ENCODE measurements at places on chromosomes 3 and 15.

GRCh38 chr15:71611553-71612396 lies 198.6 kb upstream of the NR2E3 start:
- no peak for DNase-seq

DNA sequence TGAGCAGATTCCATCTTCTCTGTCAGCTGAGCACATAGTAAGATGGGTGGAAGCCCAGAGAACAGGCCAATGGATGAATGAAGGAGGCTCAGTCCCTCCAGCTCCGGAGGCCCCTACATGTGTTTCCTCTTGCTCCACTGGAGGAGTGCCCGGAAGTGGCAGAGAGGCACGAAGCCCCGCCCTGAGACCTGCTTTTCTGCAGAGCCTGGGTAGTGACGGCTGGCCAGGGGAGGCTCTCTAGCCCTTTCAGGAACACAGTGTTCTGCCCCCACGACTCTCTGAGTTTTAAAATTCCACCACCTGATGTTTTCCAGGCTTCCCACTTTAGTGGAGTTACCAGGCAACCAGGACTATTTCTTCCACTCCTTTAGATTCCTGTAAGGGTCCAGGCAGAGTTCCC lies 149.4 kb upstream of the SLC6A11 start:
- DNase-seq: no peak

GRCh38 chr15:74316141-74316540 lies 51.3 kb downstream of the CYP11A1 start:
- no peak for DNase-seq

DNA sequence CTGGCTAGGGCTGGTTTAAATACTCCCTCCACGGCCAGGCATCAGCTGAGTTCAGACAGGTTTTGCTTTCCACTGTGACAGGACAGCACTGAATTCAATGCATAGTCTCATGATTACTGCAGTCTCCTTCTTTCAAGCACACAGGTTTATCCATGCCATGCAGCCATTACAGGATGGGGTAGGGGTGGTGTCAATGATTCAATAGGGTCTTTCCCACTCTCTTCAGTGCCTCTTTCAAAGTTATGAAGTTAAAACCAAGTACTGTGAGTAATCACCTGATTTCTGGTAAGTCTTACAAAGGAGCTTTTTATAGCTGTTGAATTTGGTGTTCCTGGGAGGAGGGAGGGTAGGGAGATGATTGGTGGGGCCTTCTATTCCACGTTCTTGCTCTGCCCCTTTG lies 47.2 kb downstream of the TMEM212 start:
- no peak for DNase-seq

- no peak for DNase-seq
Measured at GRCh38 chr15:63094495-63094931, 27.1 kb upstream of the LACTB start.

- DNase-seq: no peak
Measured at GRCh38 chr3:47581422-47581821, 2.8 kb upstream of the CSPG5 start.

- no peak for DNase-seq
Measured at GRCh38 chr3:46453526-46454208, 11.0 kb downstream of the LTF start.

DNA sequence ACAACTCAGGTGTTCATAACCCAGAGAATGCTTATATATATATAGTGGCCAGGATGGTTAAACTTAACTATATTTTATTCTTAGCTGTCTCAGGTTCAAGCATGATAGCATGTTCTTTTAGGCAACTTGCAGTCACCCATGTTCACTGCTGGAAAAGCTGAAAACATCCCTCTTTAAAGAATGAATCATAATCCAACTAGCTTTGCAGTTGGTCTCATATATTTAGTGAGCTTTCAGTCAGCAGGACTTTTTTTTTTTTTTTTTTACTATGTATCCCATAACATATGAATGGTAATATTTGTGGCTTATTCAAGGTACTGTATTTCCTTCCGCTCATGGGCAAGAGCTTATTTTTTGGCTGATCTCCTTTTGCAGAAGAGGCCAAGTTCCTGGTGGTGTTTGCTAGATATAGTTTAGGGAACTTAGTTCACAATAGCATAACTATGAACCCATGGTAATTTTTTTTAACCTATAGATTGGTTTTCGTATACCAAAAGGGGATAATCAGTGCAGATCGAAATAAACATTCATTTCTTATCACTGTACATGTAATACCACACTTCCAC lies 77.6 kb downstream of the CMSS1 start:
- no peak for DNase-seq

GRCh38 chr3:16523778-16524177 lies 10.3 kb upstream of the RFTN1 start:
- DNase-seq: no peak

DNA sequence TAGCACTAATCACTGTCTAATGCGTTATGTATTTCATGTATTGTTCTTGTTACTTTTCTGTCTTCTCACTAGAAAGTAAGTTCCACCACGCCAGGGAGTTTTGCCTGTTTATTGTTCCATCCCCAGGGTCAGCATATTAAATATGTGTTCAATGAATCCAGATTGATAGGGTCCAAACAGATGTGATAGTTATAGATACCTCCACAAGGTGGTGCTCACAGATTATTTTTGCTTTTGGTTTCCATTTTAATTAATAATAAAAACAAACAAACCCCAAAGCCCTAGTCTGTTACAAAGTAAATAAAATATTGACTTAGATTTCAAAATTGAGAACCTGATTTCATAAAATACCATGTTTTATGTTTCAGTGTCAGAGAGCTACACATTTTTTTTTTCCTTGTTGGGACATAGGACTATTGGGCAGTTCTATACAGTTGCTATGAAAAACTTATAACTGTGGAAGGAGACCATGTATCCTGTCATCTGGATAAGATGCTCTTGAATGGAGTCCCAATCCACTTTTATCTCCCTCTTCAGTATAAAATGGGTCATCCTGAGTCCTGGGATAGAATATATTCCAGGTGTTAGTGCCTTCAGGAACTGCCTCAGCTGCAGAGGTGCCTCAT lies 12.4 kb downstream of the OTOL1 start:
- no peak for DNase-seq

DNA sequence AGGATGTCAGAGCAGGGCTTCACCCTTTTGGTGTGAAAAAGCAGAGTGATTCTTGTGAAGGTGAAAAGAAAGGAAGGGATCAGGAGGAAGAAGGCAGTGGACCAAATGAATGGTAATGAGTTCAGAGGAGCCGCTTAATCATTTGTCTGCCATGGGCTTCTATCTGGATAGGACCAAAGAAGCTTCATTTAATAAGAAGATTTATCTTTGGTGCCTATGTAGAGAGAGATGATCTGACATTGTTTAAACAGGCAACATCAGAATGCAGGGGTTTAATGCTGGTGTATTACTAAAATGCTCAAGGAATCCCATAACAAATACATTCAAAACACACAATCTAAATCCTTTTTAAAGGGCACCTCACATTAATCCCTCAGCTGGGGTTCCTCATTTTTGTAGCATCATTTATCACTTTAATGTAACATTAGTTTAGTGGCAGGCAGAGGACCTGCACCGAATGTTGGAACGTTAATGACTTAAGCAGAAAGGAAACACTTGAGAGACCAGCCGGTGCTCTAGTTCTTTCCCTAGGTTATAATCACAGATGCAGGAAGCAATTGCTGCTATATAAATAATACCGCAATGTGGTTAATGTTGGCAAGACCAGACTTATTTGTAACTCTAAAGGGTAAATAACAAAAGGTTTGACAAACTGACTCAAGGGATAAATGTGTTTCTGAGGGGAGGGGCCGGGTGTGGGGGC lies 27.9 kb upstream of the IL1RAP start:
- DNase-seq: no peak

GRCh38 chr15:25742041-25742730 lies 120.9 kb downstream of the ATP10A start:
- no peak for DNase-seq

DNA sequence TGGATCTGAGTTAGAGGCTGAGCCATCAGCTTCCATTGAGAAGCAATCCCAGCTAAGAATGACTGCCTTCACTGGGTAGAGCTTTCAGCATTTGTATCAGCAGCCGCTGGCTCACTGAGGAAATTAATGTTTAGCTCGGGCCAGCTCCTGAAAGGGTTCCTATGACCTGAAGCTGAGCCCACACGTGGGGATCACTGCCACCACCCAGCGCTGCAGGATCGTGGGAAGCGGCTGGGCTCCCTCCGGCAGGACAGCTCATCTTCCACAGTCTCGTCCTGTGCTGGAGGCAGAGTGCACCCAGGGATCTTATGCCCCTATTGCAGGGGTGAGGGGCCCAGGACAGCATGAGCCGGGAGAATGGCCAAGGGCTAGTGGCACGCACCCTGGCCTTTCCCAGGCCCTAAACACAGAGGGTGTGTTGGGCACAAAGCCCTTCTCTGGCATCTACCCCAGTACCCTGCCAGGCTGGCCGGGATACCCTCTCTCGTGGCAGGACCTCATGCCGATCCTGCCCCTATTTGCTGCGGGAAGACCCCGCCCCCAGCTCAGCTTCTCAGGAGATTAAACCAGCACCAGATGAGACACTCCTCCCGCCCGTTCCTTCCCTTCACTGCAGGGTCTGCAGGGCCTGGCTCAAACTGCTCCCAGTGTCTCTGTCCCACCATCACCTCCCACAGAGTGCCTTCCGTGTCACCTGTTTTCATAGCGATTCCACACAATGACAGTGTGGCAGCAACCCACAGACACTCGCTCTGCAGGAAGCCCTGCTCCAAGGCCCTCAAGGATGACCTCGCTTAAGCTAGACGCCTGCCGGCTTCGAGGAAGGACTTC lies 28.5 kb downstream of the KLHL25 start:
- DNase-seq: no peak

DNA sequence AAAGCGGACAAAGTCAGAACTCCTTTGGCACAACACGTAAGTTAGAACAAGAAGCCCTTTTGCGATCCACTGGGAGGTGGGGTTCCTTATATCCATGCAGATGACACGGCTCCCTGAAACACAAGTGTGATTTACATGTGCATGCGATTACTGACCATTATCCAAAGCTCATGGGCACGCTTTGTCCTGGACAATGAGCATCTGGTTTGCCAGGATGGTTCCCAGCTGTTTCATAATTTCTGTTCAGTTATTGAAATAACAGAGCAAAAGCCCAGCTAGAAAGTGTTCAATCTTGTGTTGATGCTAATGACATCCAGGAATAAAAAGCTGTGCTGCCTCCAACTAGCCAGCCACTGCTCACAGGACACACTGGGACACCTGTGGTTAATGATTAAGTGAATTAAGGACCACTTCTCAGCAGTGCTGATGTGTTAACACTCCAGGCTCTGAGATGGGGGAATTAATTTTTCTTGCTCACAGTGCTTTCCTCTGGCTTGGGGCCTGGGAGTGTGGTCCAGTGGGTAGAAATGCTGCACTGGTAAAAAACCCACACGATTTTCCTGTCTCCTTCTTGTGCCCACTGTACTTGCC lies 123.1 kb upstream of the SLC2A2 start:
- no peak for DNase-seq

DNA sequence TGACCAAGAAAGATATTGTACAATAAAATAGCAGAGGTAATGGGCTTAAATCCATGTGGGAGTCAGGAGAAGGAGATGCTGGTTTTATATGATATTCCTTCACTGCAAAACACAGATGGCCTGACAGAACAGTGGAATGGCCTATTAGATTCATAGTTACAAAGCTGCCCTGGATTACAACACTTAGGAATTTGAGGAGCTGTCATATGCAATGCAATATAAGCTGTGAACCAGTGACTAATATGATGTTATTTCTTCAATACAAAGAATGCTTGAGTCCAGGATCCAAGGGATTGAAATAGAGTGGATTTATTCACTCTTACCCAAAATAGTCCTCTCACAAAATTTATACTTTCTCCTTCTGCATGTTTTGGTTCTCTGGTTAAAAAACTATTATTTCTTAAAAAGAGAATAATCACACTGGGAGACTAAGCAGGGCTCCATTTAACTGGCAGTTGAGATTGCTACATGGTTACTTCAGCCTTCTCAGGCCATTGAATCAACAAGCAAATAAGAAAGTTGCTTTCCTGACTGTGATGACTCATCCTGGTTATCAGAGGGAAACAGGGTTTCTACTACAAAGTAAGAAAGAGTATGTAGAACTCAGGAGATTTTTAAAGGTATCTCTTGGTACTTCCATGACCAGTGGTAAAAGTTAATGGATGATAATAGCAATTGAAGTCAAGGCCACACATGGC lies 79.8 kb upstream of the ZPLD1 start:
- DNase-seq: no peak

GRCh38 chr3:106431721-106432120 lies 562.9 kb upstream of the CBLB start:
- DNase-seq: no peak

DNA sequence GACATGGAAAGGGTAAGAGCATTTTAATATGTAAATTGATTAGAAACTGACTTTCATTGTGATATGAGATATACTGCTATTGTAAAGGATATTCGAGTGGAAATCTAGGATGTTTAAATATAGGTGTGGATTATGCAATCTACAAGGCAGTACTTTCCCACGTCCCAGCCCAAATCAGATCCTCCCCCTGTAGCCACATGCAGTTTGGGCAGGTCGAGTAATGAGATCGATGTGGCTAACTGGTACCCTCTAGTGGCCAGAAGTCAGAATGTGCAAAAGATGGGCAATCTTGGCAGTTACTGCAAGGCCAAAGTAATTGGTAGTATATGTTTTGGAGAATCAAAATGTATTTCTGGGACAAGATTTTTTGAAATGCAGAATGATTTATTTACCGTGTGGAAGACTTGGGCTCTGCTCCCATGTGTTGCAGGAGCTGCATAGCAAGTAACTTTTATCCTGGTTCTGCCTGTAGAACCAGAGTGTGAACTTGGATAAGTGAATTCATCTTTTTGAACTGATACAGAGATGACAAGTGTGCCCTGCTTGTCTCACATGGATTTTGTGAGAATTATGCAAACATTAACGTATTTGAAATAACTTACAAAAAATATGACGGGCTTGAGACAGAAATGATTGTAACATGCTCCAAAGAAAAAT lies 94.5 kb upstream of the ADAMTSL3 start:
- peak; percentile 9 for DNase-seq

DNA sequence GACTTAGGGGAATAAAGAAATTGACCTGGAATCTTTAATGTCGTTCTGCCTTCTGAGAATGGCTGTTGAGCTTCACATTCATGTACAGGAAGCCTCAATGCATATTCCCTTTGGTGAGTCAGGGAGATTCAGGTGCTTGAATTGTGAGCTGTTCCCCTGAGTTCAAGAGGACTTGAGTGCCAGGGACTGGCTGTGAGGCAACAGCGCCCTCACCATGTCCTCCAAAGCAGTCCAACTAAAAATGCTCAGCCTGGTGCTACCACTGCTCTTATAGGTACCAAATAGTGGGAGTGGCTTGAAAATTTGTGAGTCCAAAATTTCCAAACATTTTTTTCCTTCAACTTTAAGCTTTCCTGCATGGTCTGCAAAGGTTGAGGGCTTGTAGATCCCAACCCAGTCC lies 54.1 kb downstream of the LEO1 start:
- no peak for DNase-seq

Data from stimulated activated CD8-positive, alpha-beta memory T cell treated with anti-CD3 and anti-CD28 coated beads, Interleukin-4, amount 100 ng/mL, for 1 hour (primary cell).